Jurkat, Clone E6-1 (cell line): ENCODE measurements at places on chromosomes 3 and 15.

DNA sequence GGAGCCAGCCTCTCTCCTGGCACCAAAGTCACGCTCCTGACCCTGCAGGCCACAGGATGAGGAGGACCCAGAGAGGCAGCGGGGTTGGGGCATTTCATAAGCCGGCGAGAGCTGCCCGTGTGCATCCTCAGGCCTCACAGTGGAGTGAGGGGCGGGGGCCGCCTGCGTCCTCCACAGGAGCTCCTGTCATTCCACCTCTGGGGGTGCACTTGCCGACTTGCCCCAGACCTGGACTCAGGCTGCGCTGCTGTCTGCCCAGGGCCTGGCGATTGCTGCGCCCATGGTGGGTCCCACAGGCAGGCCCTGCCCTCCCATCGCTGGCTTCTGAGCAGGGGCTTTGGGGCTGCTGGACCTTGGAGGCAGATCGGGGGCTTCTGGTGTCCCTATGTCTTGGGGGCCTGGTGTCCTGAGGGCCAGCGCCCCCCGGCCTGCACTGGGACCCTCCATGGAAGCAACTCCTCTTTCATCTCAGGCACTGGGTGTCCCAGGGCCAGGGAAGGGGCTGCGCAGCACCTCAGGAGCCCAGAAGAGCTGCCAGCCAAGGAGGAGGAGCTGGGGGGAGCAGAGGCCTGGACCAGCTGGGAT lies 184.0 kb downstream of the GOLGA6L6 start:
- no peak for DNase-seq

DNA sequence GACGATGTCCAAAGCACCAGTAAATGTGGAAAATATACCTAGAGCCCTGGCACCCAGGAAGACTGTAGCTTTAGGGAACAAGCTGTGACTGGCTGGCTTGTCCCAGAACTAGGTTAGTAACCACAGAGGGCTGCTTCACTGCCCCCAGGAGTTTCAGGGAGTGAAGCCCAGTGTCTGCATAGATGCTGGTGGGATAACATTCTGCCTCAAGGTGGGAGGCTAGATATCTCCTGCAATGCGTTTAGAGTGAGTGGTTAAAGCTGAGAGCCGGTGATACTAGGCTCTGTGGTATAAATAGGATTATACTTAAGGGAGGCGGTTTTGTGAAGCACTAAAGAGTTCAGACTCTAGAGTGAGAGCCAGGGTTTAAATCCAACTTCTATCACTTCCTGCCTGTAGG lies 11.7 kb upstream of the CP start:
- no peak for DNase-seq

- no peak for DNase-seq
Measured at GRCh38 chr15:55823191-55823670, 80.3 kb upstream of the PRTG start.

DNA sequence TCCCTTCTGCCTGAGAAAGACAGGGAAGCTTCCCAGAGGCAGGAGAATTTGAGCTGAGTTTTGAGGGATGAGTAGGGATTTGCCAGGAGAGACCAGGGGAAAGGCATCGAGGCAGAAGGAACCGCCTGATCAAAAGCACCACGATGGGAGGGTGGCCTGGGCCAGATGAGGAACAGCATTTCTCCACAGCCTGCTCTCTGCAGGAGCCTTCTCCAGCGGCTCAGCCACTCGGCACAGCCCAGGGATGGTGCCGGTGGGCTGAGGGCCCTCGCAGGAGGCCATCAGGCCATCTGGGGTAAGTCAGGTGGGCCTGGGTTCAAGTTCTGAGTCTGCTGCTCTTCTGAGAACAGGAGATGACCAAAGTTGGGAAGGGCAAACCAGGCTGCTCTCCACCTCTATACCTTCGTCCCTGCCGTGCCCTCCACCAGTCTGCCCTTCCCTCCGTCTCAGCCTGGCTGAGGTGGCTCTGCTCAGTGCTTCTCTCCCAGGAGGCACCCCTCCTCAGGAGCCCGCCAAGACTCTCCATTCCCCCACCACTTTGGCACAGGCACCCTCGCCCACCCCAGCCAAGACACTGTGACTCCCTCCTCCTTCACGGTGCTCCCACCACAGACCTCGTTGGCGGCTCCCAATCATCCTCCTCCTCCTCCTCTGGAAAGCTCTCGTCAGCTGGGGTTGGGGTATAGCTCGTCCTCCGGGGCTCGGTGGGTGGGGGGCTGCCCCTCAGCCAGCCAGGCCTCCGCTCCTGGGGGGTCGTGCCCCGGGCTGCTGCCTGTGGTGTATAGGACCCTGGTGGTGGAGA lies 34.9 kb downstream of the GRIP2 start:
- DNase-seq = no peak

DNA sequence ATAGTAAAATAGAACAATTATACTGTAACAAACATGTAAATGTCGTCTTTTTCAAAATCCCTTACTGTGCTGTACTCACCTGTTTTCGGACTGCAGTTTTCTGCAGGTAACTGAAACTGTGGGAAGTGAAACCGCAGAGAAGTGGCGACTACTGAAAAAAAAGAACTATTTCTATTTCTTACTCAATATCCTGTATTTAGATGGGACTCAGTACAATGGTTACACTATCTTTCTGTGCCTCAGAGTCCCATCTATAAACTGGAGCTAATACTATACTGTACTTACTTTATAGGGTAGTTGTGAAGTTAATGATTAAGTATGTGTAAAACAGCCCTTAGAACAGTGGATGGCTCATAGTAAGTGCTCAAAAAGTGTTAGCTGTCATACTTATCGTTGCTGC lies 14.3 kb upstream of the P2RY12 start:
- DNase-seq = no peak

DNA sequence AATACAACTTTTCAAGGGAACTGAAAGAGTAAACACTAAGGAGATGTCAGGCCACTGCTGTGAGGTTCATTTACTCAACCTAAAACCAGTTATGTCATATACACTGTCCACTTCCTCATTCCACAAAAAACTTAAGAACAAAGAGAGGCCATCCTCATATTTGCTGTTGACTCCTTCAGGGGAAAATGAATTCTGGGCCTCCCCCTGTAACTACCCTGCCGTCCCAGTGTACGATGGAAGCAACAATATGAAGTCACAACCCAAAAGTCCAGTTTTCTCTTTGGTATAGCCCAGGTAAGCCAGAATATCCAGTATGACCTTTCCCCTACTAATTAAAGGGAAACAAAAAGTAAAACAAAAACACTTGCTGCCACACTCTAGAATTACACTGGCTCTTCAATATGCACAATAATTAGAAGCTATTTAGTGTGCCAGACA lies 16.2 kb downstream of the CEP152 start:
- no peak for DNase-seq
